ENCODE measurements at places on chromosomes 2 and 18.

DNA sequence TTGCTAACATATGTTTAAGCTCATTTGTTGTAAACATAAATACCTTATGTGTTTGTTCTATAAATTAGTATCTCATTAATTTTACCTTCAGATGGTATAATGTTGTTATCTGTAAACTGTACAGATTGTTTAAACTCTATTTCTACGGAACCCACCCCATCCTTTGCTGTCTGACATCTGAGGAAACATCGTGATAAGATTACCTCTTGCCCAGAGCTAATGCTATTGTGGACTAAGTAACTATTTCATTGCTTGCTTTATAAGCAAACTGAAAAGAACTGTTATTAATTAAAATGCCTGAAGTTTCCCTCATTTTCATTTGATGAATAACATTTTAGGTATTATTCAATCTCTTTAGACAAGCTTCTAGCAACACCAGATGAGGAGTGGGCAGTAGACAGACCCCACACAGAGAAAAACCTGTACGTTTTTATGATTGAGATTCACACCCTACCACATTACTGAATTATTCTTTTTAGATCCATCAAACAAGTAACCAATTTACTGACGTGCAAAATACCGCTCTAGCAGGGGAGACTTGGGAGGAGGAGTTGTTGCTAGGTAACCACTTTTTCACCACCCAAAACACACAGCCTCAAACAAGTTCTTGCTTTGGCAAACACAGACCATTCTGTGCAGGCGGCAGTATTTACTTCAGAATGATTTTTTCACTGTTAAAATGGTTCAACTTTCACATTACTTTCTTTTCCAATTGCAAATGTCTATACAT lies 1.9 kb upstream of the SYT4 start:
- DNase-seq = no peak

DNA sequence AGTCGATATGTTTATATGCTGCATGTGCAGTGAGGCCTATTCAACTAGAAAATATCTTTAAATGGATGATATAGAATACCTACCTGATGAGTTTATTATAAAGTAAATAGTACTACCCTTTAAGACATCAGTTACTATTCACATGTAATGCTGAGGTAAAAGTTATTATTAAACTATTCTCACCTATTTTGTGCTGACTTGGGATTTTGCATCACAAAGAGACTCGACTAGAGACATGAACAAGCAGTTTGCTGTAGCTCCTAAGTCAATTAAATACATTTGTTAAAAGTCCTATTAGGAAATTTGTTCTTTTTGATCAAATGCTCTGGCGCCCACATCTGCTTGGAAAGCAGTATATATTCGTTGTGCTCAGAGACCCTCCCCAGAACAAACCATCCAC lies 164.1 kb downstream of the CCDC85A start:
- no peak for DNase-seq

- no peak for DNase-seq
Observed at GRCh38 chr2:145666552-145666951, 1146.6 kb upstream of the ZEB2 start.

DNA sequence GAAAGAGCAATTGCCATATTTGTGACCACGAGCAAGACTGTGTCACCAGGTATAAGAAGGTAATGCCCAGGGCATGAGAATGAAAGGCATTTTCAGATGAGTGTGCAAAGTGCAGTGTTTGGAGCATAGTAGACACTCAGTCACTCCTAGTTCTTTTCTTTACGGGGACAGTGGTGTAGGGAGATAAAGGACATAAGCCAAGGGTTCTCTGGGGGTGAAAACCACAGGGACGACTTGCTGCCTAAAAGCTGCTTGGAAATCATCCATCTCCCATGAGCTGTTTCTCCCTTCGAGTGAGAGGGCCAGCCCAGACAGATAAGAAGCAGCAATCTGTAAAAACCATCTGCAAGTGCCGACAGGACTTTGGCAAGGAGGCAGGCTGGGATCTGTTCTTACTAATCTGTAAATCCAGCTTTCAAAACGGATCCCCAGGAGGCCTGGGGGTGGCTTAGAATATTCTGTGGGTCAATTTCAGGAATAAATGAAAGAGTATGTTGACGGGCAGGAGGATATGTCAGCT lies 221.6 kb downstream of the LPIN1 start:
- no peak for DNase-seq

- DNase-seq = peak; percentile 92
Observed at GRCh38 chr2:130372055-130372832, 16.4 kb downstream of the PTPN18 start.

Data from GM06990 (cell line).